Muscle of arm (tissue), 14 donors: ENCODE measurements at places on chromosomes 3 and 15. TPM values are rescaled to one million over a fixed set of nuclear protein-coding genes. Genes with fewer than 3 reads are reported as not detected.

DNA sequence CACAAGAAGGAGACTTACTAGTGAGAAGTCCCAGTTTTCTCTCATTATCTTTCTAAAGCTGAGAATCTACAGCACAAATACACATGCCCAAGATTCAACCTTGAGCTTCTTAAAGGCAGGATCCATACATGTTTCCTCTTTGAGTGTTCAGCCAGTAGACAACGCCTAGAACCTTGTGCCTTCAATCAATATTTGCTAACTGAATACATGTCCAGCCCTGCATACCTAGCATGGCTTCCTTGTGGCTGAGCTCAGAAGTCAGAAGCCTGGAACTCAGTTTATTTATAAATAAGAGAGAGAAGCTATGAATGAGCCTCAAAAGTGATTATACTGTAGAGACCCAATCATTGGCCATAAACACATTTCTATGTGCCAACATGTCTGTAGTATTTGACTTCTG is 43.5 kb downstream of the ACP3 start:
- no peak for DNase-seq

- DNase-seq, result peak; percentile 69
Observed at GRCh38 chr15:38377636-38378035, 76.3 kb upstream of the FAM98B start.

Gene HYKK
- 3.1 TPM for polyA plus RNA-seq

DNA sequence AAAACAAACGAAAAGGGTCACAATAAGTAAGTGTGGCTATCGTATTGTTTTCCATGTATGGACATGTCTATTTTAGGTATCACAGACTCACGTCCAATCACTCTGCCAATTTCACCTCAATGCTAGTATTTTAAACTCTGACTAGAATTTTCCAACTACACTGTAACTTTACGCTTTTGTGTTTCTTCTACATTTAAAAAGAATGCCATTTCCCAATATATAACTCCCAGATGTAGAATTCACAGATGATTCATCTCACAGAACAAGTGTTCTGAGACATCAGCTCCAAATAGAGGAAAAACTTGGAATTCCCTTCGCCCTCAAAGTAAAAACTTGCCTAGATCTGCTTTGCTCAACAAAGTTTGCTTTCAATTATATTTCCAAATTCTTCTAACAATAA is 14.2 kb downstream of the LRIG1 start:
- peak; percentile 82 for DNase-seq

Gene PEX11A
- polyA plus RNA-seq, result 7.8 TPM

DNA sequence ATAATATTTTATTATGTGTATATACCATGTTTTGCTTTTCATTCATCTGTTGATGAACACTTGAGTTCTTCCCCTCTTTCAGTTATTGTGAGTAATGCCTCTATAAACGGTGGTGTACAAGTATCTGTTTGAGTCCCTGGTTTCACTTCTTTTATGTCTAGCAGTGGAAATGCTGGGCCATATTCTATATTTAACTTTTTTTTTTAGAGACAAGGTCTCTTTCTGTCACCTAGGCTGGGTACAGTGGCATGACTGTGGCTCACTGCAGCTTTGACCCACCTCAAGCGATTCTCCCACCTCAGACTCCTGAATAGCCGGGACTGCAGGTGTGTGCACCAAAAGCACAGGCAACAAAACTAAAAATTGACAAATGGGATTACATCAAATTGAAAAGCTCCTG is 19.9 kb downstream of the GOLM2 start:
- DNase-seq, result no peak

DNA sequence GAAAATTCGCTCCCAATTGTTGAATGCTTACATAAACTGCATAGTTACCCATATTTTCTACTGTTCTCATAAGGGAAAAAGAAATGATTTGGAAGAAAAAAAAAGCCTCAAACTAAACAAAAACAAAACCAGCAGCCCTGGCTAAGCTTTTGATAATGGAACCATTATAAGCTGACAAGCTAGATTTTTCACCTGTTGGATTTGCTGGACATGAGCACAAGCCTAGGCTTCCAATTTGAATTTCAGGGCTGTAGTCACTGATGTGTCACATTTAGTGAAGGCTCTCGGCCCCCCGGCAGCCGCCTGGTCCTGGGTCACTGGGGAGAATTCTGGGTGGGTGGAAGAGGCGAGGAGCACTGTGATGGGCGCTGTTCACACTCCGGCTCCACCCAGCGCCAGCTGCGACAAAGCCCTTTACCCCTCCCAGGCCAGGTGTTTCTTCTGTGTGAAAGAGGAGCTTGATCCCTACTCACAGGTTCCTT is 4.6 kb downstream of the FBXL22 start:
- DNase-seq, result no peak

Gene DOCK3
- 3.4 TPM for polyA plus RNA-seq

GRCh38 chr3:15428539-15428938 is 1.1 kb downstream of the EAF1 start:
- no peak for DNase-seq

Gene ATP8B4
- not detected for polyA plus RNA-seq

Gene MBD4
- polyA plus RNA-seq, result 41.2 TPM

DNA sequence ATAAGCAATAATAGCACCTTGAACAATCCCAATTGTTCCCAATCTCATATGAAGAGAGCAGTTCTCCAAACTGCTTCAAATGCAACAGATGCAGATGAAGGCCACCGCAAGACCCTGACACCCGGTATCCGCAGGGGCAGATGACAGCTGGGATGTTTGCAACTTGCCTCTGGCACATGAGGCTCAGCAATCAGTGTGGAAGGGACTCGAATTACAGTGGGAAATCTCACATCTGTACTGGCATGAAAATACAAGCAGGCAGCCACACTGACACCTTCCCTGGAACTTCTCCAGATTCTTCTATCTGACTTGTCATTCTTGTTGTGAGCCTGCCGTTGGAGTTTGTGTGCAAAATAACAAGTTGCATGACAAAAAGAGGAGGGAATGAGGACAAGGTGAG is 68.8 kb downstream of the WDR76 start:
- DNase-seq, result no peak

- DNase-seq, result no peak
Observed at GRCh38 chr15:39429898-39430357, 151.0 kb upstream of the THBS1 start.

DNA sequence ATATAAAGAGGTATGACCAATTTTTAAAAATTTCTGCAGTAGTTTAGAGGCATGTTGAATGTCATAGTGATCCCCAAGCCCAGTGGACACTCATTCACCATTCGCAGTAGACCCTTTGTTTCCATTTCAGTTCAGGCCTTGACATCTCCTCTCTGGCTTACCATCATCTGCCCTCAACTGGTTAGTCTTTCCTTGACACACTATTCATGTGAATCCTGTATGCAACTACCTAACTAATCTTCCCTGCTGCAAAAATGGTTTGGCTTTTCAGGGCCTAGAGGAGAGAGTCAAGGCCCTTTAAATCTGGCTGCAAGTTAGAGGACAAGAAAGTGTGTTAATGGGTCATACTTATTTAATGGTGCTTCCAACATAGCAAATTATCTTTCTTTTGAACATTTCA is 10.9 kb downstream of the APH1B start:
- no peak for DNase-seq

DNA sequence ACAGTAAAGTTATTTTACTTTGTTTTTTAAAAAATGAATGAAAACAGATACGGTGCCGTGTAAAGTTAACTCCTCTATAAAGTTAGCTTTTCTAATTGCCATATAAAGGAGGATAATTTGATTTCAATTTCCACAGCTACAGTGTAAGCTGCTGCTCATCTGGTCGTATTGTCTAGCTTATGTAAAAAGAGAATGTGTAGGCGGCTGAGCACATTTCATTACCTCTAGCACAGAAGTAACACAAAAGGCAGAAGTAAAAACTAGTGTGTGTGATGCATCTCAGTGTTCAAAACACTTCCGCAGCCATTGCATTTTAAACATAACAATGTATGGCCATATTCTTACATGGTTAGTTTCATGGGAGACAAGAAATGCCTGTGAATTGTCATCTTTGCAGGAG is 105.0 kb upstream of the P2RY1 start:
- no peak for DNase-seq

- DNase-seq, result no peak
Observed at GRCh38 chr3:25584011-25584789, 80.5 kb downstream of the TOP2B start.

- peak; percentile 67 for DNase-seq
Observed at GRCh38 chr15:70120958-70121623, 23.4 kb upstream of the TLE3 start.

Gene MUC4
- polyA plus RNA-seq, result 0.38 TPM

- no peak for DNase-seq
Observed at GRCh38 chr3:94372026-94372425, 309.2 kb downstream of the NSUN3 start.

GRCh38 chr15:38128921-38129320 is 123.7 kb upstream of the SPRED1 start:
- DNase-seq, result peak; percentile 18

Gene LRRC2
- 3.4 TPM for polyA plus RNA-seq

Gene CCDC39
- 0.64 TPM for polyA plus RNA-seq

Gene ITGA11
- polyA plus RNA-seq, result 6.4 TPM

Gene ECE2
- polyA plus RNA-seq, result not detected

Gene ROBO1
- 64.2 TPM for polyA plus RNA-seq

GRCh38 chr3:139260793-139261736 is 82.8 kb upstream of the MRPS22 start:
- no peak for DNase-seq

Gene PCYT1A
- 37.4 TPM for polyA plus RNA-seq

Gene HRG
- not detected for polyA plus RNA-seq

DNA sequence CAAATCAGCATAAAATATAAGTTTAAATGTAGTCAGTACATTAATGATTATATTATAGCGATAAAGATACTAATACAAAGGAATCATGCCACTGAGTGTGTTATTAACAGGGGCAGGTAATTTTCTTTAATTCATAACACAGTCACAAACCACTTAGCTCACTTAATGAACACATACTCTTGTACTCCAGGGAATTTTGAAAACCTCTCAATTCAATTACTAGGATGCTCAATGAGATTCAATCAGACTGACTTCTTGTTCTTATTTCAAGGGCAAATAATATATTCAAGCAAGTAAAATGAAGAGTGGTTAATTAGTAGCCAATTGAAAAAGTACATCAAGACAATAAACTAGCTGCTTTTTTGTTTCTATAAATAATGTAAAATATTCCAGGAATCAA is 5.8 kb upstream of the SUCNR1 start:
- DNase-seq, result no peak

- no peak for DNase-seq
Observed at GRCh38 chr3:12486916-12487315, 2.6 kb downstream of the TSEN2 start.

Gene CSK
- 32.1 TPM for polyA plus RNA-seq
